ENCODE measurements at places on chromosomes 6 and 20.

DNA sequence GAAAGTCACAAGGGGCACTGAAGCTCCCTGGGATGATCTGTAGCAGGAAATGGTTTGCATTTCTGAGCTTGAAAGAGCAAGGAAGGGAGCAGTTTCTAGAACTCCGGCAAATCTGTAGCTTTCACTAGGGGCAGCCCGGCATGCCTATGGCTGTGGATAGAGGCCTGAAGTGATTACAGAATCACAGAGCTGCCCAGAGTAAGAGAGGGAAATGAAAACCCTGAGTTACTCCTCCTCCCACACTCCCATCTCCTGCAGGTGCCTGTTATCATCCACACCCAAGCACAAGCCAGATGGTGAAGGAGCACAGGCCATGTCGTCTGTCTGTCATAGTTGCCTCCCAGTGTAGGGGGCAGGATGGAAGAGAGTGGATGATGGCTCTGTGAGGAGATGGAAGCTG, 37.1 kb downstream of the HLA-F start:
- DNase-seq: no peak

DNA sequence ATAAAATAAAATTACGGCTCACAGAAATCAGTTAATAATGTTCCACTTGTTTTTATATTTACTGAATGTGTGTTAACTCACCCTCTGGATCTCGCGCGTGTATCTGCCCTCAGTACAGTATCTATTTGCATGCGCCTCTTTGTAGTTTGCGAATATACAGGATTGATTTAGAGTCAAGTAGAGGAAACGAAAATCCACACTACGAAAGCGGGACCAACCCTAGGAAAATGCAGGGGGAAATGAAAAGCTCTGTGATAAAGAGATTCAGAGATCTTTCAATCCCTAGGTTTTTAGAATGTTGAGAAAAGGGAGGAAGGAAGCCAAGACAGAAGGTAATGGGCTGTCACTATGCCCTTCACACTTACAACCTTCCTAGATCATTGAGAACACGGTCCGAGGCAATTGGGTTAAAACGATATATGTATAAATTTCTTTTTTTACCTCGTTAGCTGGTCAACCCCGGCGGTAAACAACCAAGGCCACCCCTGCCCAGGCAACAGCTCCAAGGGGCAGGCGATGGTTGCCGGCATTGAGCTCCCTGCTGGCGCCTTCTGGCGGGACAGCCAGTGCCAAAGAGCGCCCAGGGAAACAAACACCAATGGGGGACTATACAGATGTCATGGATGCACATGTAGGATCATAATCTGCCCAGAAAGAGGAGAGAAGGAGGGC, 792 bp upstream of the FUT9 start:
- no peak for DNase-seq

DNA sequence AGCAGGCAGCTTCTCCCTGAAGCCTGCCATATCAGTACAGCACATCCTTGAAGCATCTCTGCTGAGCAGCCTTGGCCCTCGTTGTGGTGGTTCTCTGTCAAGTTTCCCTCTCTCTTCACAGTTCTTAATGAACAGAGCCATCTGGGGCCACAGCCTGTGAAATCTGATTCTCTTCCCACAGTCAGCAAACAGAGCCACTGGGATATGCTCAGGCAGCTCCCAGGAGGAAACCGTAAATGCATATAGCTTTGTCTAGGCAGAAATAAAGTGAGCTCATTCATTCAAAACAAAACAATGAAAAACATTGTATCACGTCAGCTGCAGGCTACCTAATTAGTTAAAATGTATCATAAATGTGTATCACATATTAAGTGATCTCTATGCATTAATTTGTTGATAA, 80.3 kb downstream of the TBC1D7 start:
- DNase-seq: no peak

DNA sequence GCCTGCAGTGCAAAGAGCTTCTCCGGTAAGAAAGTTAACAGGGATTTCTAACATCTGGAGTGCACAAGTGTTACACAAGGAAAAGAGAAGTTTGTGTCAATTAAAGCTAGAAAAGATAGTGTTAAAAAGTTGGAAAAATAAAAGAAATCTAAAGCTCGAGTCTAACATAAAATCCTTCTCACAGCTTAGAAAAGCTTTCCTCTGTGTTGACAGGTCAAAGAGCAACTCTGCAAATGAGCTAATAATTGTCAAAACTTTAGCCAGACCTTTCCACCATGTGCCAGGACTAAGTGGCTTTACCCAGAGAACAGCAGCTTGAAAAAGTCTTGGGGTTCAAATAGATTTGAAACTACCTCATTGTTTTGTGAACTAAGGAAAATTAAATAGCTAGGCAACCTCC, 14.8 kb downstream of the PTPRK start:
- no peak for DNase-seq

DNA sequence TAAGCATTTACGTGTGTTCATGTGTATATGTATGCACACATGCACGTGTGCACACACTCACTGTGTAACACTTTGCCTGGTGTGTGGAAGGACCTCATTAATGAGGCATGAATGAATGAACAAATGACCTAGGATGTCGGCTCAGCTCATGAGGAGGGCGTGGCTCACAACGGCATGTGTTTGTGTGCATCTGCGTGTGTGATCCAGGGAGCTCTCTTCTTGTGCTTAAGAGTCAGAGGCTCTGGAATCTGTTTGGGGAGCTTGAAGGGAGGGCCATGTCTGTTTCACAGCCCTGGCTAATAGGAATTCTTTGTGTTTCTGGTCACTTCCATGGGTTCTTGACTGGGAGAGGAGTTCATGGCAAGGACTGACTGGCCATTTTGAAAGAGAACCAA, 32.7 kb downstream of the TOX2 start:
- no peak for DNase-seq

DNA sequence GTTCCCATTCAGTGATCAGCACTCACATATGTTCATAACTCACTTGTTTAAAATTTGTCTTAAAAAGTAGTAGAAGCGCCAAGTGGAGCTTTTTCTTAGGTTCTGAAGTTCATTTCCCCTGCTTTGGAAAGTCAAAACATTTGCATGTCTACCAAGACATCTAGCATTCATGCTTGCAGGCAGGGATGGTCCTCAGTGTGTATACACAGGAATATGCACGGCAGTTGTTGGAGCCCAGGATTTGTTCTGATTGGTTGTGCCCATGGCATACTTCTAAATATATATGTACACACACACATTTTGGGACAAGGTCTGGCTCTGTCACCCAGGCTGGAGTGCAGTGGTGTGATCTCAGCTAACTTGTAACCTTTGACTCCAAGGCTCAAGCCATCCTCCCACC, 2.4 kb upstream of the GPX6 start:
- no peak for DNase-seq

DNA sequence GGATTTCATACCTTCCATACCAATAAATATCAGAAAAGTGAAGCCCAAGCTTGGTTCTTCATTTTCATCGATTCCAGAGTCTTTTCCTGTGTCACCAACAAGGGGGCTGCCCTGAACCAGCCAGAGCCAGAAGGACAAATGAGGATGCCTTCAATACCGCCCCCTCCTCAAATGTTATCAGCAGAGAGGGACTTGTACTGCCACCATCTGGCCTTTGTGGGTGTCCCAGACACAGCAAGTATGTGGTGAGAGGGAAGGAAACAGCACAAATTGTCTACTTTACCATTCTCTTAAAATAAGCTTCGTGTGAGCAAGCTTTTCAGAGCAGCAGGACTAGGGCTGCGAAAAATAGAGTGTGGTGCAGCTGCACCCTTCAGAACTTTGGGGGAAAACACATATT, 165.3 kb downstream of the SOBP start:
- DNase-seq: no peak

Data from stimulated activated CD4-positive, alpha-beta T cell treated with anti-CD3 and anti-CD28 coated beads, Interleukin-15, amount 100 ng/mL, for 1 hour (primary cell).